ENCODE measurements at places on chromosomes 4 and X. TPM values are rescaled to one million over a fixed set of nuclear protein-coding genes. Genes with fewer than 3 reads are reported as not detected.

GRCh38 chr4:70515367-70516250, 2.8 kb upstream of the AMTN start:
- DNase-seq: no peak

DNA sequence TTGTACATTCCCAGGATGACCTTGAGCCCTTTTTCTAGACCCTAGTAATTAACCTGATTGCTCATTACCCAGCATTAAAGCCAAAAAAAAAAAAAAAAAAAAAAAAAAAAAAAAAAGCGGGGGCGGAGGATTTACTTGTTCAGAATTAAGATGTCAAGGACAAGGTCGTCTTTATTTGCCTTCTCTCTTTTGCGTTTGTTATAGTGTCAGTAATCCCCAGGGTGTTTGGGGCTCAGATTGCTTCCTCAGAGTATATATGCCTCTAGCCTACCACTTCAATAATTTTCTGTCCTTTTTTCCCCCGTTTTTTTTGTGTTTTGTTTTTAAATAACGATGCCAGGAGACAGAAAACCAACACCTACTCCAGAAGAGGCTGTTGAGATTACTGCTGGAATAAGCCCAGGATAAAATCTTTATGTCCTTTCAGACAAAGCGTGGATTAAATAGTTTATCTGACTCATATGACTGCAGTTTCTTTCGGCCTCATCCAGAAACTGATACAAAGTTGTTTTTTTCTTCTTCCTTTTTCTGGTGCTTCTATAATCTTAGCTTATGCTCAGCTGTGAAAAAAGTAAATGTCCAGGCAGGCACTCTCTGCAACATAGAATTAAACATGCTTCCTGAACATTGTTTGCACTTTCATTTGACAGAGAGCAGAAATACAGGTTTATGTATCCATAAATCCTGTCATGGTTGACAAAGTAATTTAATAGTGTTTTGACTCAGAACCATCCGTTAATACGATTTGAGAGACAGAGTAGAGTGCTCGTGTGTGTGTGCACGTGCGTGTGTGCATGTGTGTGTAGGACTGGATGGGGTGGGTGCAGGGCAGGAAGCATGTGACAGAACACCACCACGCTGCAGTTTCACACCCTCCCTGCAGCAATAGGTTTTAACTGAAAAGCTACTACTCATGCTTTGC, 138.6 kb downstream of the AFF1 start:
- DNase-seq: peak; percentile 72

DNA sequence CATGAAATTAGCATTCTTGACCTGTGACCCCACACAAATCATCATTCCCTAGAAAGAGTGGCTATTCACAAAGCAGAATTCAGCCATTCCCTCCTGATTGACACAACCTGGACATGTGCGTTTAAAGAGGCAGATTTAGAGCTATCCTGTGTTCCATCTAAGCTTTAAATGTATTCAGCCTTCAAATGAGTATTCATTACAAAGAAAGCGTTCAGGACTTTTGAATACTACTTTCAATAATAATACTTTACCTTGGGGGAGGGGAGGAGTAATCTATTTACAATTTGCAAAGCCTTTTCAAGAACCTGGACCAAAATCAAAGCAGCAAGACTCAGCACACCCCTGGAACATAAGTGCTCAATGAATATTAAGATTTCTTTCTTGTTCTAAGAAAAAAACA, 22.5 kb upstream of the GPC4 start:
- DNase-seq: no peak

- no peak for DNase-seq
Observed at GRCh38 chrX:38732866-38733265, 68.4 kb upstream of the MID1IP1 start.

DNA sequence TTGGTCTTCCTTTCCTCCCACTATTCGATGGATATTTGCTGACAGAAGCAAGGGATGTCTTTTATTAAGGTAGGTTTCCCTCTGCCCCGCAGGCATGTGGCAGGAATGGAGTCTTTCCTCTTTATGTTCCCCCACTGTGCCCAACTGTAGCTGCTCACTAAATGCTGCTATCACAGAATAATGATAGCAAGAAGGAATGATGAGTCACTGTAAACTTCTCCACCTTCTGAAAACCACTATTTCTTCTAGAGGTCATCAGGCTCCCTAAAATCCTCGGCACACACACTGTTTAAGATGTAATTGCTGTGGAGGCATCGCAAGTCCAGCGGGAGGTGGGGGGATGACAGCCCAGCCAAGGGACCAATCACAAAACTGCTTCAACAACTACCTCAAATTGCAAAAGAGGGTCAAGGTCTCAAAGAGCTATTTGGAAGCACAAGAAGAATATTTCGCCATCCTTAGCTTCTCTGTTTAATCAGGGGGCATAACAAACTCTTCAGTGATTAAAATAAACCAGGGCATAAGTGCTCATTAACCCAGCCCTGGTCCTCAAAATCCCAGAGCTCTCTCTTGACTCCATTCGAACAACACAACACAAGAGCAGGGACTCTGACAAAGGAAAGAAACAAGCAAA, 13.9 kb downstream of the QDPR start:
- no peak for DNase-seq

GRCh38 chr4:33746979-33747378, 2497.3 kb downstream of the ARAP2 start:
- DNase-seq: no peak

Gene CTAG2
- not detected for total RNA-seq

DNA sequence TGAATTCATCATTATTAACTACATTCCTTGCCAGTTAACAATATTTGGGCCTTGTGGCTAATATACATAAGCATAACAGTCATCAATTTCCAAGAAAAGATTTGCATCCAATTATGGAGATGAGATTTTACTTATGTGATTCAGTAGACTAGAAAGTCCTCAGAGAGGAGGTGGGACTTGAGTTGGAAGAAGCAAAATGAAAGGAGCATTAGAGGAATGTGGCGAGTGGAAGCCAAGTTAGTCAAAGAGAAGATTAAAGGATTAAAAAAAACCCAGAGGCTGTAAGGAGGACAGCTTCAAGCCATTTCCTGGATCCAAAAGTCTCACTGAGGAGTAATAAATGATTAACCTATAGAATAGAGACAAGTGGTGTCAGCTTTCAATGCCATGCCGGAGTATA, 1099.4 kb upstream of the IGFBP7 start:
- DNase-seq: no peak

GRCh38 chr4:2829933-2830451, 13.7 kb upstream of the ADD1 start:
- no peak for DNase-seq

Measured in umbilical cord (tissue), 2 donors.